ENCODE measurements at places on chromosomes 2 and 18. TPM values are rescaled to one million over a fixed set of nuclear protein-coding genes. Genes with fewer than 3 reads are reported as not detected.

Gene STAT4
- total RNA-seq, result 2.0 TPM

GRCh38 chr2:119574108-119574815, 30.0 kb downstream of the CFAP221 start:
- DNase-seq, result no peak

Gene SIX3
- total RNA-seq, result 1.2 TPM

Gene SPEG
- 56.6 TPM for total RNA-seq

Gene CNRIP1
- total RNA-seq, result not detected

GRCh38 chr2:70133491-70134322, 46.4 kb downstream of the PCBP1 start:
- no peak for DNase-seq

DNA sequence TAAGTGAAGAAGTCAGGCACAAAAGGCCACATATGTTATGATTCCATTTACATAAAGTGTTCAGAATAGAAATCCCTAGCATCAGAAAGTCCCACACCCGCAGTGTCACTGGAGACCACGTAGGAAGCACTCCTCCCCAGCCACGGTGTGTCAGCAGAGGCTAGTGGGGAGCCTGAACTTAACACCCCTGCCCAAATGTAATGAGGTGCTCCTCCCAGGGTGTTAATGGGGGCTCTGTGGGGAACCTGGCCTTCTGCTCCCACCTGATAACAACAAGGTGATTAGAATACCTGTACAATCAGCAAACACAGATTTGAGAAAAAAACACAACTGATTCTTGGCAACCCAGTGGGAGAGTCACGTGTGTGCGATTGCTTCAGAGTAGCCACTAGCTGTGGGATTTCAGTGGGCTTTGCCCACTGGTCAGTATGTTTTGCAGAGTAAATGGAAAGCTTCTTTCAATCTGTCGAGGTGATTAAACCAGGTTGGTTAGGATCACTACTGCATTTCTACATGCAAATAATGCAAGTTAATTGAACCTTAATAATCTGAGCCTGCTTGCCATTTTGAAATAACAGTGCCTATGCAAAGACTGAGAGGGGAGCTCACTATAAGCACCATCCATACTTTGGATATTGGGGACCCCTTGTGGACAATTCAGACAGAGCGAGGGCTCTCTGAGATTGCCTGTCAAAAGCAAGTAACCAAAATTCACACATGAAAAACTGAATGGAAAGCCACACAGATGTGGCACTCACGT, 20.6 kb upstream of the ATRAID start:
- peak; percentile 43 for DNase-seq

- no peak for DNase-seq
Observed at GRCh38 chr2:241009601-241010530, 11.4 kb downstream of the SNED1 start.

GRCh38 chr2:64678771-64679590, 25.3 kb upstream of the SERTAD2 start:
- no peak for DNase-seq

Measured in HCT116 (cell line).